ENCODE measurements at places on chromosomes 4 and X.
A peak's percentile ranks its signal among the peaks of the same experiment; 100 is the strongest.

- DNase-seq: no peak
Measured at GRCh38 chrX:22746081-22746480, 253.7 kb upstream of the DDX53 start.

DNA sequence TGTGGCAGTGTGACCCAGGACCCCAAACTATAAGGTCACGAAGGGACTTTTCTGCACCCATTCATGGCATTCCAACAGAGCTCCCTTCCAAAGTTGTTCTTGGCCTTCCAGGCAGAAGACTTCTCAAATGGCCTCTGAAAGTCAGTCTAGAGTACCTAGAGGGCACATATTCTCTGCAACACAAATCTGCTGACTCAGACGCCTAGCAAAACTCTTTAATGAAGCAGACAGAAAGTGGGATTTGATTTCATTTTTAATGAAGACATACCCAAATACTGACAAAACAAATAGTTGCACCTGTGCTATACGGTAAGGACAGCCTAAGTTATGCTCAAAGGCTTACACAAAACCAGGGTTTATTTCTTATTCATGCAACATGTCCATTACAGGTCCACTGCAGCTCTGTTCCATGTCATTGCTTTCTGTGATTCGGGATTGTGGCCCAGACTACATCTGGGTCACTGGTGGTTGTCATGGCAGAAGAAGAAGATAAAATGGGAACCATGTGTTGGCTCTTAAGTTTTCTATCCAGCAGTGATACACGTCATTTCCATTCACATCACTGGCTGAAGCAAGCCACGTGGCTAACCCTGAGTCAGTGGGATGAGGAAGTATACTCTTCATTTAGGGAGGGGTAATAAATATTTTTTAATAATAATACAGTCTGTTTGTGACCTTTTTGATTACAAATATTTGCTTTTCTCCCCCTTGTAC lies 57.7 kb downstream of the NAT8L start:
- DNase-seq: no peak

- peak; percentile 6 for DNase-seq
Measured at GRCh38 chrX:45322382-45322781, 121.7 kb upstream of the DIPK2B start.

DNA sequence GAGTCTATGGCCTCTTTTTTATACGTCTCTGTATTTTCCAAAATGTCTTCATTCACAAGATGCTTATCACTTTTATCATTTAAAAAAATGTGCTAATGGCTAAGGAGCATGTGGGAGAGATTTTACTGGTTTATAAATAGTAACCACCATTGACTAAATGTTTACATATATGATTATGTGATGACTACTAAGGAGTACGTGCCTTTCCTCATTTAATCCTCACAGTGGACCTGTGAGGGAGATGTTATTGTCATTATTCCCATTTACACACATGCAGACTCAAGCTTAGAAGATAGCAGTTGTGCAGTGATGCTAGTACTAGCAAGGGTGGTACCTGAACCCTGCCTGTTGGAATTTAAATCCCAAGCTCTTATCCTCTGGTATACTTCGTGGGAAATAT lies 2.4 kb downstream of the SRD5A3 start:
- no peak for DNase-seq

DNA sequence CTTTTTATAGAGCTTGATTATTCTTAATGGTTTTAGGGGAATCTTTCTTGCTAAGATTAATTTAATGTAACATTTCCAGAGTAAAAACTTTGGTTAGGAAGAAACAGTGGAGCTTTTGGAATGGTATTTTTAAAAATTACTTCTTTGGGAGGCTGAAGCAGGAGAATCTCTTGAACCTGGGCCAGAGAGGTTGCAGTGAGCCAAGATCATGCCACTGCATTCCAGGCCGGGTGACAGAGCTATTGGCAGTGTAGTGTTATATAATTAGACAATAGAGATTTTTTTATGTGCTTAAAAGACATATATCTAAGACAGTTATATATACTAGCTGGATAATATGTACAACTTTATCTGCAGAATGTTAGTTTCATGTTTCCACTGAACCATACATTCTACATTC lies 585.6 kb downstream of the ADGRL3 start:
- DNase-seq: no peak

- no peak for DNase-seq
Measured at GRCh38 chr4:133270021-133270570, 121.0 kb downstream of the PCDH10 start.

- DNase-seq: no peak
Measured at GRCh38 chrX:76366972-76367371, 60.5 kb upstream of the MAGEE1 start.

DNA sequence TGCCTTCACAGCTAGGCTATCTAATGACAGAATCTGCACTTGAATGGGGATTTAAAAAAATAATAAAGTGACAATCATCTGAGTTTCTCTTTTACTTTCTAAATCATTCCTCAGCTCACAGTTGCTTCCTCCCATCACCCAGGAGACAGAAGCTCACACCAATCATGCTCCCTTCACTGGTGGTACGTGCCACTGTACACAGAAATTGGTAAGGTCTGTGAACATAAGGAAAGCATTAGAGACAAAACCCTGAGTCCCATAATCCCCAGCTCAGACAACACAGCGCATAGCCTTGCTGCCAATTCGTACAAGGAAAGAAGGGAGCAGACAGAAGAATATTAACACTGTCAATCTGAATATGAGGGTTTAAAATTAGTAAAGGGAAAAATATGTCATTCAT lies 133.1 kb downstream of the IDS start:
- no peak for DNase-seq

- no peak for DNase-seq
Measured at GRCh38 chr4:45692131-45692735, 431.6 kb downstream of the GABRG1 start.

DNA sequence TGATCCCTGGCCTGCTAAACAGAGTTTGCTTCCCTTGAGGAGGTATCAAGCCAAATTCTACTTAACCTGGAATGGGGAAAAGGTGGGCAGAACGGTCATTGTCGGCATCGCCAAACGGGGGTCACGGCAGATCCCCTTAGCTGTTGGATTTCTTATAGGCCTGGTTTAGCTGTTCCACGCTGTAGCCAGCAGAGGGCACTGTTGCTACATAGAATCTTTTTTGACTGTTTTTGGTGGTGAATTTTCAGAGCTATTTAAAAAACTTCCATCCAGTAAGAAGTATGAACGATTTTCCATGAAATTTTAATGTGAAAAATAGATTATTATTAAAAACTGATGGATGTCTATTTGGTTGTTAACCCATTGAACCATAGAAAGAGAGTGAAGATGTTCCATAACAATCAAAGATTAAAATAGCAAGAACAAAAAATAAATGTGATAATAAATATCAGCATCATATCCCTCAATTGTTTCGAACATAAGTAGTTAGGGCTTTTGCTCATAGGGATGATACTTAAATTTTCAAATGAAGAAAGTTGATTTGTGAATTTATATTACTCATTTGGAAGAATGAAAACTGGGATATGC lies 56.6 kb downstream of the LINC00632 start:
- peak; percentile 29 for DNase-seq

- no peak for DNase-seq
Measured at GRCh38 chr4:154407443-154407842, 84.2 kb downstream of the DCHS2 start.

DNA sequence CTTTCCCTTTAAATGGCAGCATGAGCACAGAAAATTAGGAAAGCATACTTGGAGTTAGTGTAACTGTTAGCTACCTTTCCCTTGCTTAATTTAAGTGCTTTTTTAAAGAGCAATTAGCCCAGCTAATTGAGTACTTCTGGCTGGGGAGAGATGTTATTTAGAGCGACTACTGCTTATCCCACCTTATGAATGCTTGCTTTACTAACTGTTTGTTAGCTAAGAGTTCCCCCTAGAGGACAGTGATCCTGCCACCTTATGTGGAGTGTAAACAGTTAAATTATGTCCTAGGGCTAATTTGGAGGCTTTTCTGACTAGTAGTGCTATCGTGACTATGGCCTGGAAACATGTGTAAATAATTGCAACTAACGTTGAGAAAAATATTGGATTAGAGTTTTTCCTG lies 909.4 kb downstream of the FSTL5 start:
- no peak for DNase-seq

- no peak for DNase-seq
Measured at GRCh38 chrX:6683353-6683752, 148.4 kb upstream of the VCX3A start.

DNA sequence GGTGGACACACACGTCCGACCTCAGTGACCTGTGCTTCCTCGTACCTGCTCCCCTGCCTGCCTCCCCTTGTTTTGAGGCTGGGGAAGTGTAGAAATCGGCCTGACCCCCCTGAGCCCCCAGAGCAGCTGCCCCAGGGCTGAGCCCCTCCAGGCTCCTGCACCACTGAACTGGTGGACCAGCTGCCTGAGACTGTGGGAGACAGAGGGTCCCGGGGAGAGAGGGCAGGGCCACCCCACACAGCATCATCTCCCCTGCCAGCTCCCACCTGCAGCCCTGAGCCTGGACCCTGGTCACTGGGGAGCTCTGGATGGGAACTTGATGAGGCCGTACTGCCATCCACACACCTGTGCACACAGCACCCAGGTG lies 15.0 kb upstream of the NAT8L start:
- no peak for DNase-seq

- no peak for DNase-seq
Measured at GRCh38 chrX:33725535-33726210, 406.4 kb downstream of the FAM47A start.

DNA sequence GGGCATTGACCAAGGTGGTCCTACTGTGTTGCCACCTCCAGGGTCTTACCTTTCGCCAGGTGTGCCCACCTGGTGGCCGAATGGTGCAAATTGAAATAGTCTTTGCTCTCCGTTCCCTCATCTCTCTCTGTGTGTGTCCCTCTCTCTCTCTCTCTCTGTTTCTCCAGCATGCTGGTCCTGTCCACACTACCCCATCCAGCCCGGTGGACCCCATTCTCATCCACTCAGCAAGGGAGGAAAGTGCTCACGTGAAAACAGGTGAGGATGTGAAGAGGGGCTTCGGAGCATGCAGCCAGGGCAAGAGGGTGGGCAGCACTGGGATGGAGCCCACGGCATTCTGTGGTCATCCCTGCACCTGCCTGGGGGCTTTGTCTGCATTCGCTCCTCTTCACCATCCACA lies 150.1 kb downstream of the CRLF2 start:
- no peak for DNase-seq

GRCh38 chr4:127771535-127772275 lies 10.4 kb upstream of the HSPA4L start:
- DNase-seq: no peak

GRCh38 chrX:80181079-80181478 lies 166.5 kb downstream of the TBX22 start:
- no peak for DNase-seq

DNA sequence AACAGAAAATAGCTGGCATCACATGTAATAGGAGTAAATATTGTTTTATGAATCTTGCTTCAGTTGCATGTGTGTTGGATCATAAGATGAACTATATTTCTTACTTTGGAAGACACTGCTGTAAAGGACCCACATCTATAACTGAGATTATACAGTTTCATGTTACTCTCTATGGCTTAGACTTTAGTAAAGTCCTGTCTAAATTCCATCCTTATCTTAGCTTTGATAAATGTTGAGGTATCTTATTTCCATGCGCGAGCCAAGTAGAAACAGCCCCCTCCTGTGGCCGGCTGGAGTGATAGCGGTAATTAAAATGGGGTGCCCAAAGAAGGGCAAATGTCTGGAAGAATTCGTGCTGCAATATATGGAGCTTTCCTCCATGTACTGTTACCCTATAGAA lies 43.0 kb downstream of the CCDC158 start:
- peak; percentile 55 for DNase-seq

DNA sequence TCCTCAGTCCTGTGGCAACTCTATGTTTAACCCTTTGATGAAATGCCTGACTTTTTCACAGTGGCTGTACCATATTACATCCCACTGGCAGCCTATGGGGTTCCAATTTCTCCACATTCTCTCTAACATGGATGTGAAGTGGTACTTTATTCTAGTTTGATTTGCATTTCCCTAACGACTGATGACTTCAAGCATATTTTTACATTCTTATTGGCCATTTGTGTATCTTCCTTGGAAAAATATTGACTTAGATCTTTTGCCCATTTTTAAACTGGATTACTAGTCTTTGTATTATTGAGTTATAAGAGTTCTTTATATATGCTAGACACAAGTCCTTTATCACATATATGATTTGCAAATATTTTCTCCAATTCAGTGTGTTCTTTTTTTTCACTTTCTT lies 2.1 kb upstream of the RAB39B start:
- DNase-seq: no peak

GRCh38 chr4:10007436-10007740 lies 13.9 kb downstream of the SLC2A9 start:
- peak; percentile 53 for DNase-seq

DNA sequence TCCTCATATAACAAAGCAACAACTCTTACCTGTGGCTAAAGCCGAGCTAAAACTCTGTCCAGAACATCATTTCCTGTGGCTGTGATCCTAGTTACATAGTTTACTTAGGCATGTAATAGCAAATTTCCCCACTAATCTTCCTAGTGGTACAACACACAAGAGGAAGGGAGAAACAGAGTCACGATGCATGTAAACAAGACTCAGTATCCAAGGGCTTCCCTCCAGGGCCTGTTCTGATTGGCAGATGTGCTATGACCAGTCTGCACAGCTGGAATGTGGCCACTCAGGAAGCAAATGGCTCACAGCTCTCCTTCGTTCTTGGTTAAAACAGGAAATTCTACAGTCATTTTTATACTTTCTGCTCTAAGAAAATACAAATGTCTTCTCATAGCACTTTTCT lies 49.2 kb upstream of the PRSS48 start:
- no peak for DNase-seq

DNA sequence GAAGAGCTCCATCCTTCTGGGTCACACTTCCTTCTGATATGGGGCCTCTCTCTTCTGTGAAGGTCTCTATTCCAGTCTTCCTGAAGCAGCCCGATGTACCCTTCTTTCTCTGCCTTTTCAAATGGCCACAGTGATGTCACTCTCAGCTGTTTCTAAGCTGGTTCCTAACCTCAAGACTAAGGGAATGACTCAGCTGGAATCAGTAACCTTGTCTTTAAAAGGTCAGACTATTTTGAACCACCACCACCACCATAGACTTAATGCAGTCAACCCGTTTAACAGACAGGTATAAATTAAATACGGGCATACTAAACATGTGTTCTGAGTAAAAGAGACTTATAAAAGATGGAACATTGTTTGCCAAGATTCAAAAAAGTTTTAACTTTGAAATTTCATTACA lies 121.0 kb downstream of the PPA2 start:
- DNase-seq: peak; percentile 14

DNA sequence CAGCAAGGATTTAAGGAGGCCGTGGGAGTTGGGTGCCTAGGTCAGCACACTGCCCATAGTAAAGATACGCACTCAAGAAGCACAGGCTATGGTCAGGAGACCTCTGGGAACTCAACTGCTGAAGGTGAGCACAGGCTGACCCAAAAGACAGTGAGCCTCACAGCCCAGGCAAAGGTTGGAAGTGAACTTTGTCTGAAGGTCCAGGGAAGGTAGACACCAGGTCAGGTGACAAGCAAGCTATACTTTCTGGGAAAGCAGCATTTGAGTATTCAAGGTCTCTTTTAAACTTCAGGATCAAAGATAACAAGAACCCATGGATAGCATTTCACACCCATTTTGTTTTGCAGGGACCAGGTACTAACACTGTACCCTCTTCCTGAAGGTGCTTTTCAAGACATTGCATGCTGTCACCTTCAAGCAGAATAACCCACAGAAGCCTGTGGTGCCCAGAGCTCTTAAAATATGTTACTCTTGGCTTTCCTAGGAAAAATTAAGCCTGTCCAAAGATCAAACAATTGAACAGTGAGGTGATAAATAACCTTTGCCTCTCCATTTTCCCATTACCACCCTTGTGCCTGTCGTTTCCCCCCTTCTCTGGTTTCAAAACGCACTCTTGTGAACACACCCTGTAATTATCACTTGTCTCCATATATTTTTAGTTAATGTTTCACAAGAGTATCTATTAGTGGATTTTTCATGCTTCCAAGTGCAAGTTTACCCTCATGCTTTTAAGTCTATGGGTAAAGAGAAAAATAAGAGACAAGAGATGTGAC lies 3.4 kb upstream of the S100G start:
- DNase-seq: no peak

Data from activated T-cell treated with anti-CD3 and anti-CD28 coated beads, Interleukin-2, amount 50 U/mL, for 72 hours (primary cell).